ENCODE measurements at places on chromosomes 4 and X.

- no peak for DNase-seq
Measured at GRCh38 chr4:17877661-17878060, 66.9 kb downstream of the NCAPG start.

DNA sequence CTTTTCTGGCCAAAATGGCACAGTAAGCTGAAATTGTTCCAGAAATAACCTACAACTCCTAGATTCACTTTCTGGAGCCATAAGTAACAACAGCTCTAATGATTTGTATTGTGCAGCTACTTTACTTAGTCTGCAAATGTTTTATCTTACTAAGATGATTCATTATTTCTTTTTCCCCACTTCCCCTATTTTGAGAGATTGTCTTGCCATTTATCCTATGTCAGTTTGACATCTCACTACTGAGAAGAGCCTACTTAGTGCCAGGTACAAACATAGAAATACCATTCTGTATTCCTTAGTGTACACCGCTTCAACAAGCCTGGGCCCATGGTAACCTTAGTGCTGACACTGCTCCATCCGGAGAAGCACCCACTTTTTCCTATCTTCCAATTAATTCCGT lies 13.8 kb upstream of the STK26 start:
- no peak for DNase-seq

DNA sequence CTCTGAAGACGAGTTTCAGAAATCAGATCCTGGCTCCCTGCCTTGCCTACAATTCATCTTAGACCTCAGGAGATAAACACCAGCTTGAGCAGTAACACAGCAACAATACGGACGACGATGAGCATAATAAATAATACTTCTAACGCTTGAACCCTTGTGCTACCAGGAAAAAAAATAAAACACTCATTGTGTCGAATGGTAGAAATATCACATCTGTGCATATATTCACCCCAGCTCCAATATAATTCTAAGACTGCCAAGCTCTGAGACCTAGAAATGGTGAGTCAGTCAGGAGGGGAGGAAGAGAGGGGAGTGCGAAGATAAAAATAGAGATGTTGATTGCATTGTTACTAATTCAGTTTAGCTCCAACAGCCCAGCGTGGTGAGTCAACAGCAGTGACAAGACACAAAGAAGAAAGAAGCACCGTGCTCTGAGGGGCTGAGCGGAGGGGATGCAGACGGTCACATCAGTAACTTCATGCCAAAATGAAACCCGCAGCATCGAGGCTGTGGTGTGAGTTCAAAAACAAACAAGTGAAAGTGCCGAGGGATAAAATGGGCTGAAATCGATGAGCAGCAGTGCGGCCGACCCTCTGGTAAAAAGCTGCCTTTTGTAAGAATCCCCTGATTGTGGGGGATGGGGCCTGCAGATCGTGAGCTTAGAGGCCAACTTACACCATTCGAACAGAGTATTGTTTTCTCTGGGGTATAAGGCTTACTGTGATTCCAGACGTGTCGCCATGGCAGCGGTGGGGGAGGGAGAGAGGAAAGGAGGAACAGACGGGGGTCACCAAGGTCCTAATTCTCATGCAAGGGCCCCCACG lies 150.4 kb downstream of the MGST2 start:
- DNase-seq = peak; percentile 94

- DNase-seq = no peak
Measured at GRCh38 chrX:98897191-98897590, 1512.9 kb downstream of the PCDH19 start.

DNA sequence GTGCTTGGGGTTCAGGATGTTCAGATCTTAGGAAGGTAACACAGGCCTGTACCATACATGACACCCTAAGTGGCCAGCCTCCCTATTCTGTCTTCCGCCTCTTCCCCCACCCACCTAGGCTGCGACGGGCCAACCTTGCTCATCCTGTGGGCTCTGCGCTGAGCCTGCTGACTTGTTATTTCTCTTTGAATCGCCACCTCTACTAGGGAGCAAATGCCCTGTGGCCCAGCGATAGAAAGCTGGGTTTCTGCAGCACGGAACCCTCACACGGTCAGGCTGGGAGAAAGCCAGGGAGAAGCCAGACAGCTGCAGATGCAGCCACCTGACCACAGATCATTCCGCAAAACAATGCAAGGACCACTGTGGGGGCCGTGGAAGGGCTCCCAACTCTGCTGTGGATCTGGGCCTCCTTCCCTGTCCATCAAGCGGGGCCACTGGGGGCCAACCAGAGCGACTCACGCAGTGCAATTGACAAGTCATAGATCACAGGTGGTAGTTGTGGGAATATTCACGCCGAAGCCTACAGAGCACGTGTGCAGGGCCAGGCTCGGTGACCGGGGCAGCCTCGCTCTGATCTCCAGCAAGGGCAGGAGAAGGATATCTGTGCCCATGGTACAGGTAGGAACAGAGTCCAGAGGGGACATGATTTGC lies 227.5 kb downstream of the AFAP1 start:
- DNase-seq = no peak

DNA sequence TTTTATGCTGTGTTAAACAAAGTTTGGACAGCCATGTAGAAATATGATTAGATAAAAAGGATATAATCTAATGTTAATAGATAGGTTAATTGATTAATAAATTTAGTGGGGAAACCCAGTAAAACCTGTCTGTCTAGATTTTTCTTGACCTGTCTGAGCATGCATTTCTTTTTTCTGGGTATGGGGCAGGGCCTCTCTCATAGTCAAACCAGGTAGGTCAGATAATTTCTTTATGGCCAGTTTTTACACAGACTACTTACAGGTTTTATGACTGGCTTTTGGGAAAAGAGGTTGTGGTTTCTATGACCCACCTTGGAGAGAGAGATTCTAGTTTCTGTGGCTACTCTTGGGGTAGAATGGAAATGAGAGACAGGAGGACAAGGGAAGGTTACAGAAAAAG lies 135.6 kb upstream of the EPHA5 start:
- no peak for DNase-seq

- DNase-seq = no peak
Measured at GRCh38 chr4:141356963-141357335, 136.3 kb downstream of the ZNF330 start.

DNA sequence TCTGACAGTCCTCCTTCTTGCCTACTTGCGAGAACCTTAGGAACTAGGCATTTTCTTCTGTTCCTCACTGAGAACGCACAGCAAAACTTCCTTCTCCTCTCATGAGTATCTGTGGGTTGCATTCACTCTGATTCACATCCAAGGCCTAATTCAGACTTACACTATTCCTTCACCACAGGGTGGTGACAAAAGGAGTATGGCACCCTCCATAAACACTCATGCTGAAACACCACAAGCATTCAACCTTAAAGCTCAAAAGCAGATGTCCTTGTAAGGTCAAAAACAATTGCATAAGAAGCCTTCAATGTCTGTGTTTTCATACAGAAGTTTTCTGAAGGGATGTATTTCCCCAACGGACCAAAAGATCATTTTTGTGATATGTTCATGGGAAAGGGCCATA lies 147.3 kb downstream of the CORIN start:
- DNase-seq = no peak

DNA sequence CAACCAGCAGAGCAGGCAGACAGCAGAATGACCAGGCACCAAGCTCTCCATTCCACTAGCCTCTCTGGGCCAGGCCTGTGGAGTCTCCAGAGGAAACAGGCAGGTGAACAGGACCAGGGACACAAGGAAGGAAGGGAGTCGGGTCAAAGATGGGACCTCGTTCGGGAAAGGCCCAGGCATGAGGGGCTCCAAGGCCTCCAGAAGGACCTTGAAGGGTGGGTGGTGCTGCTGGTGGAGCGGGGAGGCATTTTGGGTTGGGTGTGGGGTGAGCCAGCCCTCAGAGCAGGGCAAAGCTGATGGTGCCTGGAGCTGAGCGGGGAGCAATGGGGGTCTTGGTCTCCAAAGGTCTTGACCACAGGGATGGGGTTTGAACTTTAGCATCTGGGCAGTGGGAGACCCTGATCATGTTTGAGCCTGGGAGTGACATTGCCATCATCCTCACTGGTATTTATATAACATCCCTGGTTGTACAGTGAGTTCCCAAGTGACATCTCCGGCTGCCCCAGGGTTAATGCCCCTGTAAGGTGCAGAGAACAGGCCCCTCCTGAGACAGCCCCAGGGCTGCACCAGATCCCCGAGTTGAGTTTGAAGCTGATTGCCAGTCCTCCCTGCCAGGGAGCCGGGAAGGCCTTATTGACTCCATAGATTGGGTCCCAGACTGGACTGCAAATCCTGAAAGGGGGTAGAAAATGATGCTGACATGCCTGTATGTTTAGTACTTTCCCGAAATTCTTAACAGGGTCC lies 52.7 kb downstream of the PSAPL1 start:
- DNase-seq = no peak

GRCh38 chrX:103697687-103698086 lies 11.2 kb upstream of the MORF4L2 start:
- no peak for DNase-seq

All from endothelial cell of umbilical vein (primary cell).